ENCODE measurements at places on chromosomes 5 and 9.

GRCh38 chr5:131160134-131160533, 4.9 kb downstream of the HINT1 start:
- DNase-seq, result no peak

- DNase-seq, result no peak
Measured at GRCh38 chr9:28770226-28770625, 1196.9 kb upstream of the C9orf72 start.

GRCh38 chr9:137277329-137278041, at the start of gene TOR4A:
Gene TOR4A, plus strand, starts transcription at chr9:137277726. Its CDS starts 964 bp downstream, at chr9:137278690.
- DNase-seq, result no peak

DNA sequence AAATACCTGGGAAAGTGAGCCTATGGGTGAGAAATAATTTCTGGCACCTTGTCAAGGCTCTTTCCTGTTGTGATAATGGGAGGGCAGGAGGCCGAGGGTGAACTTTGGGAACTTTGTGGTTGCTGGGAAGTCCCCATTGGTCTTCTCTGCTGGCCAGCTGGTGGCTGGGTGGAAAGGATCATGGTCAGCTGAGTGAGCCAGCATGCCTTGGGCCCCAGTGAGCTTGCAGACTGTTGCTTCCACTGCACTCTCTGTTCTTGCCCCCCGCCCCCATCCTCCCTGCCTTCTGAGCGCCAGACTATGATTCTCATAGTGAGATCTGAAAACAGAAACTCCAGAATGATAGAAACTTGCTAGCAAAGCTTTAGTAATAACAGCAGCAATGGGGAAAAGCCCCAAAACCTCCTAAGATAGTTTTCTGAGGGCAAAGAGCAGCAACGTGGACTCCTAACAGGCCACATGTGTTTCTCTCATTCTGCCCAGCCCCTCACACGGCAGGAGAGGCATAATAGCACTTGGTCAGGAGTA, 139.2 kb upstream of the SMARCA2 start:
- DNase-seq, result no peak

DNA sequence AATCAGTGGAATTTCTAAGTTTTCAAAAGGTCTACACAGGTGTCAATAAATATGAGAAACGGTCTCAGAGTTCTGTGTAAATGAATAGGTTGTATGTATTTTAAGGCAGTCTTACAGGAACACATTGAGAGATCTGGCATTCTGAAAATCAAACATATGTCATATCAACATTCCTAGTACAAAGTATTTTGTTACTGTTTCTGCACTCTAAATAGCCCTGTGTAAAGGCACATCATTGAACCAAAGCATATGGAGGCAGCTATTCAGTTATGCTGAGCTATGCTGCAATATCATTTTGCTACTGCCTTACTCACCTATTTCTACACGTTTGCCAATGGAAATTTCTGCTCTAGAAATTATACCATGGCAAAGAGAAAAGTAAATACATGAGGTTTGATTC, 379.1 kb downstream of the KIAA0825 start:
- no peak for DNase-seq

DNA sequence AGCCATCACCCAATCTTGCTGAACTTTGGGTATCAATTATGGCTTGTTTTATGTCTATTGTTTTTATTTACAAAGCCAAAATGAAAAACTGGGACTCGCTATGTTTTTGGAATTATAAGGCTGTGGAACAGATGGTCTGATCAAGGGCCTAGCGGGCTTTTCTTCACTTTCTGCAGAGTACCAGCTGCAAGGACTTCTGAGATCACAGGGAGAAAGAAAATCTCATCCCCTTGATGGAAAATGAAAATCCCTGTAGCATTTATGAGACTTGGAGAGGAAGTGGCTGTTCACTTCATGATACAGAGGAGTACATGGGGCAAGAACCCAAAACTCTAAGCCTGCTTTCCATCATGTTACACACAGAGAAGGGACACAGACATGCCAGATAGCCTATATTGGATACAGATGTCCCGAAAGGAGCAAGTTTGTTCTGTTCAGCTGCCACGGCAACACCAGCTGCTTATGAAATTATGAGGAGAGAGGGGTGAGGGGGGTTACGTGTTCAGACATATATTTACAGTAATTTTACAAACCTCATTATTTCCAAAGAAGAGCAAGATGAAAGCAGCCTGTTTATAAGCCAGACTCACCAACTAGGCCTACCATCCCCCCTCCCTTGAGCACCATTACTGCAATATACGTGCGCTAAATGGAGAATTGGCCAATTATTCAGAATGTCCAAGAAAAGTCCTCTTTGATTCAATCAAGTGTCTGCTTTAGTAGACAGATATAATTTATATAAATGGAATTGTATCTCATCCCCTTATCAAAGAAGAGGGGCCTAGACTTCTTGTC, 220.0 kb downstream of the MARCHF11 start:
- no peak for DNase-seq

DNA sequence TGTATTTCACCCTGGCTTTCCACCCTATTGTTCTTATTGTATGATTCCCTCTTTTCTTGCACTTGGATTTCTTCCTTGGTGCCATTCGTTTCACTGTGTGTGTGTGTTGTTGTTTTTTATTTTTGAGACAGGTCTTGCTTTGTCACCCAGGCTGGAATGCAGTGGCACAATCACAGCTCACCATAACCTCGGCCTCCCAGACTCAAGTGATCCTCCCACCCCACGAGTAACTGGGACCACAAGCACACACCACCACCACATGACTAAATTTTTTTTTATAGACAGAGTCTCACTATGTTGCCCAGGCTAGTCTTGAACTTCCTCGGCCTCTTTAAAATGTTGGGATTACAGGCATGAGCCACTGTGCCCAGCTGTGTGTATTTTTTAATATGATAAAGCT, 72.0 kb downstream of the MLLT3 start:
- no peak for DNase-seq

GRCh38 chr5:102625928-102626327, 127.1 kb upstream of the SLCO6A1 start:
- no peak for DNase-seq

- DNase-seq, result no peak
Measured at GRCh38 chr9:2568689-2569088, 52.9 kb upstream of the VLDLR start.

GRCh38 chr9:74642376-74642775, 145.2 kb downstream of the RORB start:
- DNase-seq, result no peak

DNA sequence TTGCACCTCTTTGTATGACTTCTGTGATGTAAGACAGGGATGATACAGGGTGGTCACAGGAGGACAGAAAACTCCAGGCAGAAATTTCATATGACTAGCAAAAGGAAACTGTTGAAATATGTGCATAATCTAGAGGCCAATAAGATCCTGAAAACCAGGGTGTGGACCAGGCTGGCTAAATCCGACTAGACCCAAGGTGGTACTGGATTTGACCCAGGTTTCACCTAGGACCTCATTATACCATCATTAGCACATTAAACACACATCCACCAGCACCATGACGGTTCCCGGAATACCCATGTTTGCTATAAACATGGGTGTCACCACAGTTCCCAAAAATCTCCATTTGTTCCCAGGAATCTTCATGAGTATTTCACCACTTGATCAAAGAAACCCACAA, 517.1 kb downstream of the ZNF608 start:
- no peak for DNase-seq

GRCh38 chr5:148685520-148686134, 31.3 kb upstream of the HTR4 start:
- no peak for DNase-seq

GRCh38 chr9:79257790-79258351, 313.9 kb upstream of the TLE4 start:
- DNase-seq, result no peak

GRCh38 chr5:140569197-140569596, 4.6 kb downstream of the SLC35A4 start:
- no peak for DNase-seq
